Activated T-helper 1 cell treated with anti-CD3 and anti-CD28 coated beads, Interleukin-2, amount 50 U/mL, for 16 hours (primary cell): ENCODE measurements at places on chromosomes 3 and 15.

DNA sequence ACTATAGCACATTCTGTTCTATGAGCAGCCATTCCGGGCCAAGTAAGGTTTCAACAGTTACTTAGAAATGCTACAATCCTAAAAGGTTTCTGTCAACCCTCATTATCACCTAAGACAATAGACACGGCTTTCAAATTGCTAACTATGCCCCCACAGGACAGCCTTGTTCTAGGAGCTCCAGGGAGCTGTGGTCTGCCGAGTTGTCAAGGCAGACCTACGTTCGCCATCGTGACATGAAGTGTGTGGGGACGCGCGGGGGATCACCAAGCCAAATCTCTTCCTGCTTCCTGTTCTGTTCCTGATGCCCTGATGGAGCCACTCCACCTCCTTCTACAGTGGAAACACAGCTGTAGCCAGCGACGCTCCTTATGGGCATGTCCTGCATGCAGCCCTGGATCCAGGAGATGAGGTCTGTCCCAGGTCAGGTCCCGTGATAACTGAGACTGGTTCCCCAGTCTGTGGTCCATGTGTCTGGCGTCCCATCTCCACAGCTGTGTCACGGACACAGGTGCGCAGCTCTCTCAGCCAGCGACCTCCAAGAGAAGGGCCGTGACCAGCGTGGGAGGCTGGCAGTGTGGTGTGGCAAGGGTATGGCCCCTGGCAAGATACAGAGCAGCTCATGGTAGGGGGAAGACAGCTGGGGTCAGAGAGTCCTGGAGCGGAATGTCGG lies 82.8 kb downstream of the PCSK6 start:
- no peak for DNase-seq

GRCh38 chr15:74383286-74383685 lies 15.8 kb upstream of the CYP11A1 start:
- no peak for DNase-seq

DNA sequence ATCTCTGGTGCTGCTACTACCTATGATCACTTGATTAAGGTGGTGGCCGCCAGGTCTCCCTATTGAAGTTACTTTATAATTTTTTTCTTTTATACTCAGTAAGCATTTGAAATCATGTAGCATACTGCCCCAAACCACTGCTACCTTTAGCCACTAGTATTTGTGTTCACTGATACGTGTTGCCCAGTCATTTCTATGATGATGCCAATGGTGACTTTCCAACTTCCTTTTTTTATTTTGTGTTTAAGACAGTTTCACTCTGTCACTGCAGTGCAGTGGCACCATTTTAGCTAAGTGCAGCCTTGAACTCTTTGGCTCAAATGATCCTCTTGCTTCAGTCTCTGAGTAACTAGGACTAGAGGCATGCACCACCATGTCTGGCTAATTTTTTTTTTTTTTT lies 598.2 kb downstream of the NAALADL2 start:
- DNase-seq = no peak

DNA sequence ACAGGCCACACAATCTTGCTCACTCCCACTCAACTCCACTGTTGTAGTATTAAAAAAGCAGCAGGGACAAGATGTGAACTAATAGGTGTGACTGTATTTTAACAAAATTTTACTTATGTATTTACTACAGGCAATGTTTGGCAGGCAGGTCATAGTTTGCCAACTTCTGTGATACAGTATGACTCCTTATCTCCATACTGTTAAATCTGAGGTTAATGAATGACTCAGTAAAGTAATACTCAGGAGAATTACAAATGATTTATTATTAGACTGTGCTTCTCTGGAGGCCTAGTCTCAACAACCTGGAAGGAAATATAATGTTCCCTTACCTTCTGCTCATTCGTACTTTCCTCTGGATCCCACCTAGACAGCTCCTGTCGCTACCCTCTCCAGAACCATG lies 258.6 kb upstream of the KCNMB2 start:
- DNase-seq = no peak

DNA sequence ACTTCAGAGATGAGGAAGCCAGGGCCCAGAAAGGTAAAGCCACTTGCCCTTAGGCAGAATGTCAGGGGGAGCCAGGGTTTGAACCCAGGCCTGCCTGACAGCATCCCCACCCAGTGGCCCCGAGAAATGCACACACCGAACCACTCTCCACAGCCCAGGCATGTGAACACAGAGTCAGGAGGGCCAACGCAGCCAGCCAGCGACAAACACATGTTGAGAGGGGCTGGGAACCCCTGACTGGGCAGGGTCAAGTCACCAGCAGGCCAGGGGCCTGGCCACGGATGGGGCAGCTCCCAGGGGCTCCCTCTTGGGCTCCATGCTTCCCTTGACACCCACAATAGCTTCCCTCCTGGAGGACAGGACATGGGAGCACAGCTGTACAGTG lies 5.1 kb upstream of the GRIP2 start:
- no peak for DNase-seq

GRCh38 chr3:38662544-38662943 lies 13.1 kb upstream of the SCN5A start:
- no peak for DNase-seq

DNA sequence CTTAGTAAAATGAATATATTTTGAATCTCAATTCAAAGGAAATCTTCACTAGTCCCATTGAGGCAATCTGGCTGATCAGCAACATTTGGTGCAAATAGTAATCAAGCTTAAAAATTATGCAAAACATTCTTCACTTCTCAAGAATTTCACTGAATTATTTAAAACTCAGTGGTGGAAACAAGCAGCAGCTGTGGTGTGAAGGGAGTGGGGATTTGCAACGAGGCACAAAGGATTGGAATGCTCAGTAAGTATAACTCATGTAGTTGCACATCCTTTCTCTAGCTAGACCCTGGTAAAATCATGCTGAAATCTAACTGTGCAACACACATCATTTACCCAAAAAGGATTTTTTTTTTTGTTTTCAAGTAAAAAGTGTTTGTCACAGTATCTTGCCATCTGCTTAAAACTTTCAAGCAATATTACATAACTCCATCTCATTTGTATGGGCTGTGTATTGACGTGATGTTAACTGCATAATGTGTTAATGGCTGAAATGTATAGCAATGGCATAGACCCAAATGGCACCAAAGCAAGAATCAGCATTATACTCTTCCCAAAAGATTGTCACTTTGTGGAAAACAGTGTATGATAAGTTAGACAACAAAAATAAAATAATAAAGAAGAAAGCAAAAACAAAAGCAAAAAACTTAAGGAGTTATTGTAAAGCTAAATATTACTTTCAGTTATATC lies 816.6 kb downstream of the EPHA3 start:
- no peak for DNase-seq

DNA sequence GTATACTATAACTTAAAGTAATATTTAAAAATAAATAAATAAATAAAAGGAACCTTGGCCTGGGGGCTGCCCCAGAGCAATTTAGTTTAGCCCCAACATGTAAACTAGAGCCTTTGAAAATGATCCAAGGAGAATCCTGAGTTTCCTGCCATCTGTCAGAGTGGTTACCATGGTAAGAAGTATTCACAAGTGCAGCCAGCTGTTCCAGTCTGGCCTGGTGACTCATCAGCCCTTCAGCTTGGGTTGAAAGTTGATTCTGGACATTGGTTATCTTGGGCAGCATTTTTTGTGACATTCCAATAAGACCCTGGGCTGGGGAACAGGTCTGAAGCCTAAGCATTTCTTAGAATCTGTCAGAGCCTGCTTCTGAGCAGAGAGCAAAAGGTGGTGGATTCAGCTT lies 72.7 kb upstream of the LRTM1 start:
- no peak for DNase-seq

- no peak for DNase-seq
These were observed 363.8 kb upstream of the NAALADL2 start for GRCh38 chr3:174495311-174495710.

GRCh38 chr15:33801954-33802353 lies 166.3 kb upstream of the CHRM5 start:
- no peak for DNase-seq

DNA sequence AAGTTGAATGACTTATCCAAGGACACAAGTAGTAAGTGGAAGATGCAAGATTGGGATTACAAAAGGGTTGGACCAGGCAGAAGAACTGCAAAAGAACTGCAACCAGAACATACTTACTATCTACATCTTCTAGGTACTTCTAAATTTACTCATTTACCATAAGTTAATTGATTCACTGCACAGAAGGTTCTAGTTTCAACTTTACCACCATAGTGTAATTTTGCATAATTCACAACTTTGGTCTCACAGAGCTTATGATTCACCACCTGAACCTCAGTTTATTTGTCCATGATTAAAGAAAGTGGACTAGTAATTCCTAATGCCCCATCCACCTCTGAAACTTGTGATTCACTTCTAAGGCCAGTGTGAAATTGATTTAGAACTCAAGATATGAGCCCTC lies 236.8 kb upstream of the UBE2E2 start:
- DNase-seq = no peak

GRCh38 chr3:45906681-45907407 lies 20.5 kb downstream of the CCR9 start:
- DNase-seq = no peak
